ENCODE measurements at places on chromosomes 2 and 18.

- DNase-seq, result no peak
These were observed 2.6 kb downstream of the HOXD9 start for GRCh38 chr2:176124947-176125771.

GRCh38 chr2:120612471-120612870 is 123.2 kb upstream of the GLI2 start:
- no peak for DNase-seq

- DNase-seq, result no peak
These were observed 107.8 kb upstream of the PGAP1 start for GRCh38 chr2:197034292-197034691.

DNA sequence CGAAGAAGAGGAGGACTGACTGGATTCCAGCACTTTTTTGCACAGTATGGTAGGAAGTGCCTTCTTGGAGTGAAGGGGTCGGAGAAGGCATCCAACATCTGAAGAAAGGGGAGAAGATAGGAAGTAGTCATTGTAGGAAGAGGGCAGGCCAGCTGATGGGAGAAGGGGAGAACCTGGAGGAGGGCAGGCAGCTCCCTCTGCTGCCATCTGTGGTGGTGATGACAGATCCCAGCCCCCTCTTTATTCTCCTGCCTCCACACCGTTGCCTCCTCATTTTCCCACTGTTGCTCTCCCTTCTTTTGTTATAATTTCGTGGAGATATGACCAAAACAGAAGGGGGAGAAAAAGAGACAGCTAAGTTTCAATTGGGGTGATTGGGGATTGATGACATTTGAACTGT is 2.9 kb upstream of the SCYGR2 start:
- no peak for DNase-seq

- DNase-seq, result no peak
These were observed 86.2 kb downstream of the PAX3 start for GRCh38 chr2:222212571-222212970.

- DNase-seq, result no peak
These were observed 5.9 kb downstream of the SCYGR4 start for GRCh38 chr2:227623226-227623625.

- no peak for DNase-seq
These were observed 129.7 kb downstream of the MAPK4 start for GRCh38 chr18:50689578-50689977.

- no peak for DNase-seq
These were observed 78.0 kb upstream of the DNMT3A start for GRCh38 chr2:25419678-25420242.

DNA sequence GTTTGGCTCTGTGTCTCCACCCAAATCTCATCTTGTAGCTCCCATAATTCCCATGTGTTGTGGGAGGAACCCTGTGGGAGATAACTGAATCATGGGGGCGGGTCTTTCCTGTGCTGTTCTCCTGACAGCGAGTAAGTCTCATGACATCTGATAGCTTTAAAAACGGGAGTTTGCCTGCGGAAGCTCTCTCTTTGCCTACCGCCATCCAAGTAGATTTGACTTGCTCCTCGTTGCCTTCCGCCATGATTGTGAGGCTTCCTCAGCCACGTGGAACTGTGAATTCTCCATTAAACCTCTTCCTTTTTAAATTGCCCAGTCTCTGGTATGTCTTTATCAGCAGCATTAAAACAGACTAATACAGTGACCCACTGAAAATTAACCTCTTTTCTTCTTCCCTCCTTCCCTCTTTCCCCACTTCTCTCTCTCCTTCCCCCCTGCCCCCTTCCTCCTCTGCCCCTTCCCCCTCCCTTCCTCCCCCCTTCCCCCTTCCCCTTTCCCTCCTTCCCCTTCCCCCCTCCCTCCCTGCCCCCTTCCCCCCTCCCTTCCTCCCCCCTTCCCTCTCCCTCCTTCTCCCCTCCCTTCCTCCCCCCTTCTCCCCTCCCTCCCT is 818.8 kb downstream of the SLC4A3 start:
- DNase-seq, result no peak

DNA sequence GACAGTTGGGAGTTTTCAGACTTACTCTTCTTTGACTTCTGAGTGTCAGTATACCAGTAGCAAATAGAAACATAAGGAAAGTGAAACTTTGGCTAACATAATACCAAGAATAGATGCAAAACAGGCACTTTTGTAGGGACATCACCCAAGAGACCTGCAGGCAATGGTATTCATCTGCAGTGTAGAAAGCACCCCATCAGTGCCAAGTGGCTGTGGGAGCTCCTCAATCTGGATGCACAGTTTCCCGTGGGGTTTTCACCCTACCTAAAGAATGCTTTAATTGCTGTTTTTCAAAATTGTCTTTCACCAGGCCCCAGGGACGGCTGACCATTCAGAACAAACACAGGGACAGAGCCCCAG is 96.6 kb upstream of the GPR45 start:
- no peak for DNase-seq

DNA sequence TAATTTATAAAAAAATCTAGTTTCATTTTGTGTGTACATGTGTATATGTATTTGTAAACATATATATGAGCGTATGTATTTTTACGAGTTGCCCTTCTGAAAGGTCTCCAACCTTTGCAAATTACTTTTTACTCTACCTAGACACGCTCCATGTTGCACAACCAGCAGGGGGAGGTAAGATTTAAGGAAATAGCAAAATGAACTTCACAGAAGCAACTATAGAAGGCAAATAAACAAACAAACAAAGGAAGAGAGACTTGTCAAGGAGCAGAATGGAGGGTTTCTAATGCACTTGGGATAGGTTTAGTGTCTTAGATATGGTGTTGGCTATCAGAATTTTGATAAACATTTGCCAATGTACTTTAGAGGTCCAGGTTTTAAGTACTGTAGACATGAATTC is 820.5 kb upstream of the POU3F3 start:
- DNase-seq, result no peak

- no peak for DNase-seq
These were observed 305.6 kb upstream of the LRRTM1 start for GRCh38 chr2:80610108-80610507.

- no peak for DNase-seq
These were observed 59.1 kb upstream of the TMEM178A start for GRCh38 chr2:39606585-39606984.

GRCh38 chr2:2101924-2102323 is 229.2 kb downstream of the MYT1L start:
- no peak for DNase-seq

DNA sequence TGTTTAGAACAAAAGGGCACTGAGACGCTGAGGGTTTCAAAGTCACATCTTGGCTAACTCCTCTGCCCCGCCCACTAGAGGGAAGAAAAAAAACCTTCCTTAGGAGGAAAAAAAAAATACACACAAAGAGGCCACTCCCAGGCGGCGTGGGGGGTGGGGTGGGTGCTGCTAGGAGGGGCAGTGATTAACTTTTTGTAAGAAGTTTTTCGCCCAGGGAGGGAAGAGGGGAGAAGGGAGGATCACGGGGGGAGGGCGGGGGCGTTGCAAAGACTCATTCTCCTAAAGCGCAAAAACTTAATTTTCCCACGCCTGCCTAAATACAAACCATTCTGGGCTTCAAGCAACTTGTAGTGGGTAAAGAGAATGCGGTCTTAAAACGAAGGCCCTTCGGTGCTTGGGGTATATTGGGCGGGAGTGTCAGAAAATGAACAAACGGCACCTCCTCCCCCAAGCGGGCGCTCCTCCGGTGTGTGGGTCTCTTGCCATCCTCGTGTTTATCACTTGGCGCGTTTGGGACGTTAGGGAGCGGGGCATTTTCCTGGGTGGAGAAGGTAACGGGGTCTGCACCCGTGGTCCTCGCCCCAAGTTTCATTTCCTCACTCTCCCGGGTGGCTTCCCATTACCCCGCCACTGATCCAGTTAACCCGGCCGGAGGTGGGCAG is 1.7 kb downstream of the CXCR4 start:
- no peak for DNase-seq

GRCh38 chr2:86140969-86141392 is 34.9 kb downstream of the PTCD3 start:
- no peak for DNase-seq

Data from islet precursor cell (in vitro differentiated cells).